Naive thymus-derived CD8-positive, alpha-beta T cell (primary cell): ENCODE measurements at places on chromosomes 5 and 9. TPM values are rescaled to one million over a fixed set of nuclear protein-coding genes. Genes with fewer than 3 reads are reported as not detected.

- peaks cover 5% of the 10 kb centered on the region for H3K36me3 ChIP-seq
- H3K27me3 ChIP-seq = no peaks in the 10 kb centered on the region
- no peak overlapping the region for H3K4me3 ChIP-seq
- DNase-seq = no peak
Observed at GRCh38 chr5:78886341-78887230, 98.5 kb downstream of the ARSB start.

- no peaks in the 10 kb centered on the region for H3K27me3 ChIP-seq
- no peak overlapping the region for H3K4me3 ChIP-seq
- no peak for DNase-seq
- H3K4me1 ChIP-seq = peaks cover 4% of the 10 kb centered on the region
- no peak overlapping the region for H3K27ac ChIP-seq
- H3K36me3 ChIP-seq = no peaks in the 10 kb centered on the region
Observed at GRCh38 chr9:682633-683508, 158.6 kb upstream of the DMRT1 start.

DNA sequence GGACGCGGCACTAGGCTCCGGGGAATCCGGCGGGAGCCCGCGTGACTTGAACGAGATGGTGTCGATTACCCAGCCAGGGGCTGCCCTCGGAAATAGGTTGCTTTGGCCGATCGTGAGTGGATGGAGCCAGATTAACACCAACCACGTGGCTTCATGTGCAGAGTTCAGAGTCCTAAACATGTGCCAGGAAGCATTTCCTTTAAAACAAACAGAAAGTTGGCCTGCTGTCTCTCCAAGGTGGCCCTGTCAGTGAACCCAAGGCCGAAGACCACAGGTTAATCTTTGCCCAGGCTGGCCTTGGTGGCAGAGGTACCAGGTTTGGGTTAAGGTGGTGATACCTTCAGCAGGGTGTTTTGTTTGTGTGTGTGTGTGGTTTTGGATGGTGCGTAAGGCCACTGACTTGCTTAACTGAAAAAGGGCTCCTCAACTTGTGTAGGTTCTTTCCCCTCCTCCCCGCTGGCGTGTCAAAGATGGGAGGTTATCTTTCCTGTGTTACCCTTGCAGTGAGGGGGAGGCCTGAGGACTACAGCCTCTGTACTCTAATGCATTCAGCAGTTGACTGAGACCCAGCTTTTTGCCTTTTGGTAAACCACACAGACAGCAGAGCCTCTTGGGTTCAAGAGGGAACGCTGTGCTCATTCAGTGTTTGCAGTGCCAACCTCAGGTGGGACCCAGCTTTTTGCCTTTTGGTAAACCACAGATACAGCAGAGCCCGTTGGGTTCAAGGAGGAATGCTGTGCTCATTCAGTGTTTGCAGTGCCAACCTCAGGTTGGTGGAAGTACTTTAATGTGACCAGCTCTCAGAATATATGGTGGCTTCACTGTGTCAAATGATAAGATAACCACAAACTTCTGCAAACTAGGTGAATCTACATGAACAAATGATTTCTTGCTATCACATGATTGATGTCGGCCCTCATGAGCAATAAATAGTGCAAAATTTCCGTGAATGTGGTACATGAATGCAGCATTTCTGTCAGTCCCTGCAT lies 1.4 kb downstream of the IQGAP2 start:
- H3K27me3 ChIP-seq = no peaks in the 10 kb centered on the region
- no peaks in the 10 kb centered on the region for H3K36me3 ChIP-seq
- H3K4me1 ChIP-seq = peaks cover 75% of the 10 kb centered on the region

- peaks cover 8% of the 10 kb centered on the region for H3K27me3 ChIP-seq
- no peak overlapping the region for H3K4me3 ChIP-seq
- H3K27ac ChIP-seq = no peak overlapping the region
- H3K4me1 ChIP-seq = no peaks in the 10 kb centered on the region
Observed at GRCh38 chr5:135069016-135069770, 35.2 kb upstream of the PITX1 start.

DNA sequence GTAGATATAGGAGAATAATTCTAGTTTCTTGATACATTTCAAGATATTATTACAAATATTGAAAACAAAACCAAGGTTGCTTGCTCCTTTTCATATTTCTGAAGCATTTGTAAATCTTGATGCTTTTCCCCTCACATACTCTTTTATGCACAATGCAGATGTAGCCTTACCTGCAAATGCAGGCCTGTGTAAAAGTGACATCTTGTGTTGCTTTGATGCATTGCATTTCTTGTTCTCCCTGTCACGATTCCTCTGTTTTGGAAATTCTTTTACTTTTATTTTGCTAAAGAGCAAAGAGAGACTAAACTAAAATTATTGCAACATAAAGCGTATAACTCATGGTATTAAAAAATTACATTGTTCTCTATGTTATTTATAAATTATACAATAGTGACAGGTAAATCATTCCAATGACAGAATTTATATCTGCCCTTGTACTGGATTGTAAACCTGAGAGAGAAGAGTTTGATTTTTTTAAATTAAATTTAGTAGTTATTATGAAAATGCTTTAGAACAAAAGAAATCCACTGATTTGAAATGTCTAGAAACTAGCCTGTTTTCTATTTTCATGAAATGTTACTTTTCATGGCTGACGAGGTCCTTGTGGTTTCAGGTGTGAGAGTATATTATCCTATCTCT lies 970.0 kb downstream of the MAT2B start:
- H3K27me3 ChIP-seq = no peaks in the 10 kb centered on the region
- no peaks in the 10 kb centered on the region for H3K4me1 ChIP-seq
- H3K4me3 ChIP-seq = no peak overlapping the region
- no peak for DNase-seq

DNA sequence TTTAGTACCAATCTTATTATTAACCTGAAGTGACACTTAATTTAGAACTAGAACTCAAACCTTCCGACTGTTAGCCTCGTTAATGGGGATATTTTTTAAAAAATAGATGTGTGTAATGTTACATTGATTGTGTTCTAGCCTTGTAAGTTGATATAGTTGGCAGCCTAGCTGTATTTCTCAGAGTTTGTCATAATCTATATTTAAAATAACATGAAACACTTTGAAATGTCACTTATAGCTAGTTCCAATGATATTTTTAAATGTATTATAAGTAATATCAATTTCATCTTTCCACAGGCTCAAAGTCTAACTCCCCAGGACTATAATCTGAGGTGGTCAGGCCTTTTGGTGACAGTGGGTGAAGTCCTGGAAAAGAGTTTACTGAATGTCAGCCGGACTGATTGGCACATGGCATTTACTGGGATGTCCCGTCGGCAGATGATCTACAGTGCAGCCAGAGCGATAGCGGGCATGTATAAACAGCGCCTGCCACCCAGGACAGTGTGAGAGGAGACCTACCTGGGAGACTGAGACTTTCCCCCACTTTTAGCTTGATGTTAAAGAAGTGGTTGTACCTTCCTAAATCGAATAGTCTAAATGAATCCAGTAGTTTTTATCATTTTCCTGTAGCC lies 34.1 kb downstream of the PRRC1 start:
- H3K36me3 ChIP-seq = peaks cover 22% of the 10 kb centered on the region
- no peaks in the 10 kb centered on the region for H3K27me3 ChIP-seq
- no peaks in the 10 kb centered on the region for H3K4me1 ChIP-seq
- H3K27ac ChIP-seq = no peak overlapping the region

DNA sequence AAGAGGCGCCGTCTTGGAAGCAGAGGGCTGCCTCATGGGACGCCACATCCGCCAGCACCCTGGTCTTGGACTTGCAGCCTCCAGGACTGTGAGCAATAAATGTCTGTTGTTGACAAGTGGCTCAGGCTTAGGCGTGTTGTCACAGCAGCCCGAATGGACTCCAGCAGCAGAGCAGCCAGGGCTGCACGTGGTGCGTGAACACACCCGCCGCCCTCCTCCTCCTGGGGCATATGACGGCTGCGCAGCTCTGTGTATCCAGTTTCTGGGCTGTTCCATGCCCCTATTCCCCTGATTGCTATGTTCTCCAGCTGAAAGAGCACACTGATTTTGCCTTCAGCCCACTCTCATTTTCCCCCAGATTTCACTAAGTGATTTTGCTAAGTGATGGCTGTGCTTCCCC lies 36.0 kb upstream of the CLPTM1L start:
- H3K4me1 ChIP-seq = peaks cover 10% of the 10 kb centered on the region
- no peak overlapping the region for H3K27ac ChIP-seq
- H3K27me3 ChIP-seq = no peaks in the 10 kb centered on the region

- no peak overlapping the region for H3K4me3 ChIP-seq
- DNase-seq = no peak
- no peak overlapping the region for H3K27ac ChIP-seq
Observed at GRCh38 chr9:7273575-7273974, 515.8 kb downstream of the KDM4C start.

GRCh38 chr9:94945197-94946144 lies 219.0 kb downstream of the AOPEP start:
- H3K27me3 ChIP-seq = no peaks in the 10 kb centered on the region
- peaks cover 3% of the 10 kb centered on the region for H3K4me1 ChIP-seq
- DNase-seq = no peak
- no peak overlapping the region for H3K4me3 ChIP-seq
- no peak overlapping the region for H3K27ac ChIP-seq

DNA sequence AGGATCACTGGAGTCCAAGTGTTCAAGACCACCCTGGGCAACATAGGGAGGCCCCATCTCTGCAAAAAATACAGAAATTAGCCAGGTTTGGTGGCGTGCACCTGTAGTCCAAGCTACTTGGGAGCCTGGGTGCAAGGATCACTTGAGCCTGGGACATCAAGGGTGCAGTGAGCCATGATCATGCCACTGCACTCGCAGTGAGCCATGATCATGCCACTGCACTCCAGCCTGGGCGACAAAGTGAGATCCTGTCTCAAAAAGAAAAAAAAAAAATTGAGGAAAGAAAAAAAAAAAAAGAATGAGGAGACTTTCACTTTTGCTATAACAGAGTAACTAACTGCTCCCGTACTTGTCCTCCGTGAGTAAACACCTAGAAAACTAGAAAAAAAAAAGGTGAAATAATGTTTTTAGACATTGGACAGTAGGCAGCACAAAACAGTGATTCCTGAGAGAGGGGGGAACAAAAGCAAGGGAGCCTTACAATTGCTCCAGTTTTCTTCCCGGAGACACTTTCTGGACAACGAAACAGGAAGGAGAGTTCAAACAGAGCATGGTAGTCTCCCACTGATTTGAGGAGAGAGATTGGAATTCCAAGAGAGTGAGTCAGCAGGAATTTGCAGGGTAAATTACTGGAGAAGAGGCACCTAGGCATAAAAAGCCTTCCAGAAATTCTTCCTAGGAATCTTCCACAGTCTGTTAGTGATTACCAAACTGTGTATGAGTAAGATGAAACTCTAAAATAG lies 6.9 kb upstream of the ZBTB5 start:
- peaks cover 2% of the 10 kb centered on the region for H3K36me3 ChIP-seq
- H3K4me3 ChIP-seq = peak overlapping the region; percentile 82
- DNase-seq = no peak
- peak overlapping the region; percentile 92 for H3K27ac ChIP-seq
- H3K4me1 ChIP-seq = peaks cover 11% of the 10 kb centered on the region
- H3K27me3 ChIP-seq = peaks cover 4% of the 10 kb centered on the region

DNA sequence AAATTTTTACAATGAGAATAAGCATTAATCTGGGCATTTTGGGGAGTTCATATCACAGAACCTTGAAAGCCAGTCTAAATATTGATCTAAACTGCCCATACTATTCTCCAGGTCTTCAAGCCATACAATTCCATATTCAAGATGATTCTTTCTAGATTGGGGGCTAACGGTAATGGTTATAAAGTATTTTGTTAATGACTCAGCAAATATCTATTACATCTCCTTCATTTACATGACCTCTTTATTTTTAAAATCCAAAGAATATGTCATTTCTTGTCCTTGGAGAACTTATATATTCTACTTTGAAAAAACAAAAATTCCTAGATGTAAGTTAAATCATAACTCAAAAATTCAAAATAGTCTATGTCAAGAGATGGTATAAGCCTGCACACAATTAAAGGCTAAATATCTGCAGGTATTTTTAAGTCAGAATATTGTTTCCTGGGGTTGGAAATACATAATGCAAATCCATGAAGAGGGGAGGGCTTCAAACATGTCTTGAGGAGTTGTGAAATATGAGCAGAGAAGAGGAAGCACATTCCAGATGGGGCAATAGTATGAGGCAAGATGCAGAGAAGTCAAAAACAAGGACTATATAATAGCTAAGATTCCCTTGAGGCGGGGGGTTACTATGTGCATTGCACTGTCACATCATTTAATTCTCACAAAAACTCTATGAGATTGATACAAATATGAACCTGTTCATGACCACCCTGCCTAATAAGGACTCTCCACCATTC lies 526.4 kb downstream of the NR2F1-AS1 start:
- H3K4me1 ChIP-seq = no peaks in the 10 kb centered on the region
- H3K36me3 ChIP-seq = no peaks in the 10 kb centered on the region
- no peak overlapping the region for H3K27ac ChIP-seq

- H3K27me3 ChIP-seq = no peaks in the 10 kb centered on the region
- no peaks in the 10 kb centered on the region for H3K4me1 ChIP-seq
- H3K36me3 ChIP-seq = peaks cover 3% of the 10 kb centered on the region
- no peak overlapping the region for H3K27ac ChIP-seq
- no peak overlapping the region for H3K4me3 ChIP-seq
- DNase-seq = no peak
Observed at GRCh38 chr9:92494856-92495255, 12.6 kb upstream of the ASPN start.

DNA sequence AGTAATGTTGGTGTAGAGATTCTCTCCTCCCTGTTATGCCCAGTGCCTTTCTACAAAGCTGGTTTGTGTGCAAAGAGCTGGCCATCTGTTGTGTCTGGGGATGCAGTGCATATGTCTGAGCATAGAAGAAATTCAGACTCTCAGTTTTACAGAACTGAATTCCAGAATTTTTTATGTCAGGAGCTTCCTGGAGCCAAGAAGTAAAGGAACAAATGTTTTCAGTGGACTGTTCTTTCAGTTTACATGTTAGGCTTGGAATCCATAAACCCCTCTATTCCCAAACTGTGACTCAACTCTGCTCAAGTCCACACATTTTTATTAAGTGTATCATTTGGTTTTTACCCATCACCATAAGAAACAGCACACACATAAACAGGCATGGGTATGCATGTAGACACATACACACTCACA lies 366.0 kb downstream of the BRINP1 start:
- H3K36me3 ChIP-seq = no peaks in the 10 kb centered on the region
- H3K27me3 ChIP-seq = no peaks in the 10 kb centered on the region
- H3K27ac ChIP-seq = no peak overlapping the region
- DNase-seq = no peak
- H3K4me3 ChIP-seq = no peak overlapping the region

DNA sequence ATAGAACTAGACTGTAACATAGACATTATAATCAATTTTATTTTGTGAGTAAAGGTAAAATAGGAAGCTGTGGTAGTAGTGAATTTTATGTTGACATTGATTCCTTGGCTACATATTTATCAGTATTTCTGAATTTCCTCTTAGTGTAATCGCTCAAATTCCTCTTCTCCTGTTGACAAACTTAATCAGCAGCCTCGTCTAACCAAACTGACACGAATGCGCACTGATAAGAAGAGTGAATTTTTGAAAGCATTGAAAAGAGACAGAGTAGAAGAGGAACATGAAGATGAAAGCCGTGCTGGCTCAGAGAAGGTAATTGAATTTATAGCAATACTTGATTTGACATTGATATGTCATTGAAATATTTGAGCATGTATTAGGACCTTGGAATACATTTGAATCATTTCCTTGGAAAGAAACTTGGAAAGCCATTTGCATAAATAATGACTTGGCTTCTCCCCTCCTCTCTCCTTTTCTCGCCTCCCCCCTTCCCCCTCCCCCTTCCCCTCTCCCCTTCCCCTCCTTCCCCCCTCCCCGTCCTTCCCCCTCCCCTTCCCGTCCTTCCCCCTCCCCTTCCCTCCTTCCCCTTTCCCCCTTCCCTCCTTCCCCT lies 75.5 kb downstream of the GPBP1 start:
- peaks cover 82% of the 10 kb centered on the region for H3K36me3 ChIP-seq
- H3K4me3 ChIP-seq = no peak overlapping the region
- no peaks in the 10 kb centered on the region for H3K27me3 ChIP-seq
- H3K27ac ChIP-seq = peak overlapping the region; percentile 20
- DNase-seq = no peak

Gene TAF7
- total RNA-seq = 139 TPM

Gene PAPPA
- total RNA-seq = not detected
